NCI-H1092 treated with DMSO at 0.1 percent for 48 hours (cell line): ENCODE measurements at places on chromosomes 5 and 9.

GRCh38 chr5:58451732-58452565 is 7.9 kb downstream of the PLK2 start:
- no peak for DNase-seq

DNA sequence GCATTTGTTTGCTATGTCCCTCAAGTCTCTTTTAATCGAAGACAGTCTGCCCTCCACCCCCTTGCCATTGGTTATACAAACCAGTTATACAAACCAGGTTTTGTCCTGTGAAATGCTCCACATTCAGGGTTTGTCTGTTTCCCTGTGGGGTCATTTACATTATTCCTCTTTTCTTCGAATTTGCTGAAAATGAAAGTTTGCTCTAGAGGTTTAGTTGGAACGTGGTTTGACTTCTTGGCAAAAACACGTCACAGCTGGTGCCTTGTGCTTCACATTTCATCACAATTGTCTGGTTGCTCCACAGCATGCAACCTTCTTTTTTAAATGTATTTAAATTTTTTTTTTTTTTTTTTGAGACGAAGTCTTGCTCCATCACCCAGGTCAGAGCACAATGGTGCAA is 4.2 kb upstream of the HAVCR2 start:
- no peak for DNase-seq

DNA sequence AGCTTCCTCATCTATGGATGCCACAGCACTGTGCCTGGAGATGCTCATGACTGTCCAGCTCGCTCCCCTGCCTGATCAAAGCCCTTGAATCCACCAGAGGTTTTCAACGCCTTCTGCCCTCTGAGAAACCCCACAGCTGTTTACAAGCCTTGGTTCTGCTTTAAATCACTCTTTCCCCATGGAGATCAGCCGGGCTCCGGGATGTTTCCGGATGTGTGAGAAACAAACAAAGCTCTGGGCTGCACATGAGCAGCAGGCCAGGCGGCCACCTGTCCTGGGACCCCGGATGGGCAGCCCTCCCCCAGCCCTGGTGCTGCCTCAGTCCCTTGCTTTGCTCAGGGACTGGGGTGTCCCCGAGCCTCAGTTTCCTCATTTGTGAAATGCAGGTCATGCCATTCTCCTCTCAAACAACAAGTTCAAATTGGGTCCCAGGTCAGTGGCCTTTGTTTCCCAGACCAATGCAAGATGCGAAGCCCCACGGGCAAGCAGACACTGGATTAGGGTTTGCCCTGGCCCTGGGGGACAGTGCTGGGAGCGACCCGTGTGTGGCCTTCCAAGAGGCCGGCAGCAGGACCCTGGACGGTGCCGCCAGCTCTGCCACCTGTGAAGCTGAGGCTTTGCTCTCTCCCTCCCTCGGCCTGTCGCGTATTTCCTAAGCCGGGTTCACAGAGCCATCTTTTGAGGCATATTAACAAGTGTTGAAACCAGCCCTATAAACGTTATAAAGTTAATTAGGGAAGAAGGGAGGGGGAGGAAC is 42.4 kb upstream of the PHYKPL start:
- no peak for DNase-seq

DNA sequence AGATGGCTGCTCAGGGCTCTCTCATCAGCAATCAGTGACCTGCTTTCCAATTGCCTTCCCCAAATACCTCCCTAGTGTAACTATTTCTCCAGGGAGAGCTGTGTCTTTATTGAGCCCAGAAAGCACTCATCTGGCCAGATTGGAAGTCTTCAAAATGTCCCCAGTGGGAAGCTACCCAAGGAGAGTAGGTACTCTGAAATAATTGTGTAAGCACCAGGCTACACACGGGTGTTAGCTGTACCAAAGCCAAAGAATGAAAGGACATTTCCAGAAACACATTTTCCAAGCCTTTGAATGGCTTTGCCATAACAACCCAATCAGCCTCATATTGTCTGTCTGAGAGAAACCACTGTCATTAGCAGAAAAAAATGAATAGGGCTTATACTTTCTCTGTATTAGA is 318.8 kb downstream of the FAM170A start:
- no peak for DNase-seq

- no peak for DNase-seq
These were observed 78.4 kb downstream of the LRSAM1 start for GRCh38 chr9:127529671-127530070.

DNA sequence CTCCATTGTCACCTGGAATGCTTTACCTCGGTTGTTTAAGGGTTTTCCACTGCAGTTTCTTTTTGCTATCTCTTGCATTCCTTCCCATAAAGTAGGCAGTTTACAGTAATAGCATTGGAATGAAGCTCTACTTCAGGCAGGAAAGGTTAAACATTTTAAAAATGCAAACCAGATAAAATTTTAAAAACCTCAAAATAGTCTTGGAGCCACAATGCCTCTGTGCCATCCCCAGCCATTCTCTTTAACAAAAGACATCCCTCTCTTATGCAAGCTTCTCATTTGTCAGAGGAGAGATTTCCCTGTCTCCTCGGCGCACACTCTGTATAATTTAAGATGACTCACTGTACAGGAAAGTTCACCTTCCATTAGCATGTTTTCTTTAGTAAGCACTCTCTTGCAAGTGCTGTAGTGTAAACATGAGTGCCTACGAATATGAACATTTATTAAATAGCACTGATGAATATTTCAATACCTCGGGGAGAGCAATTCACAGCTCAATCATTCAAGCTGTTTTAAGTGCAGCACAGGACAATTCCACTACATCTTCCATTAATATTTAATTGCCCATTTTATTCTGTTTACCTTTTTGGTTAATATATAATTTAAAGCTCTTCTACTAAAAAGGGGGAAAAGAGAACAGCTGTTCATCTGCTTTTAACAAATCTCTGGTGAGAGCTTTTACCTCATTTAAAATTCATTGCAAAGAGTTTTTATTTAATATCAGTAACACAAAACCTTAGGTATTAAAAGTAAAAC is 343.6 kb downstream of the SPATA31D1 start:
- DNase-seq, result peak; percentile 40

DNA sequence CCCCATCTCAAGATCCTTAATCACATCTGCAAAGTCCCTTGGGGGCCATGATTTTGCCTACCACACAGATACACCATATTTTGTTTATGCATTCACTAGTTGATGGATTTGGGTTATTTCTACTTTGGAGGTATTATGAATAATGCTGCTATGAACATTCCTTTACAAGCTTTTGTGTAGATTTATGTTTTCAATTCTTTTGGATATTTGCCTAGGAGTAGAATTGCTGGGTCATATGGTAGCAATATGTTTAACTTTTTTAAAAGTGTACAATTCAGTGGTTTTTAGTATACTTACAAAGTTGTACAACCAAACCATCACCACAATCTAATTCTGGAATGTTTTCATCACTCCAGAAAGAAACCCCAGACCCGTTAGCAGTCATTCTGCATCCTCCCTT is 7.8 kb upstream of the ANP32B start:
- DNase-seq, result no peak

GRCh38 chr5:142069606-142070399 is 38.8 kb upstream of the NDFIP1 start:
- no peak for DNase-seq

GRCh38 chr5:57432876-57433275 is 49.7 kb downstream of the ACTBL2 start:
- no peak for DNase-seq

DNA sequence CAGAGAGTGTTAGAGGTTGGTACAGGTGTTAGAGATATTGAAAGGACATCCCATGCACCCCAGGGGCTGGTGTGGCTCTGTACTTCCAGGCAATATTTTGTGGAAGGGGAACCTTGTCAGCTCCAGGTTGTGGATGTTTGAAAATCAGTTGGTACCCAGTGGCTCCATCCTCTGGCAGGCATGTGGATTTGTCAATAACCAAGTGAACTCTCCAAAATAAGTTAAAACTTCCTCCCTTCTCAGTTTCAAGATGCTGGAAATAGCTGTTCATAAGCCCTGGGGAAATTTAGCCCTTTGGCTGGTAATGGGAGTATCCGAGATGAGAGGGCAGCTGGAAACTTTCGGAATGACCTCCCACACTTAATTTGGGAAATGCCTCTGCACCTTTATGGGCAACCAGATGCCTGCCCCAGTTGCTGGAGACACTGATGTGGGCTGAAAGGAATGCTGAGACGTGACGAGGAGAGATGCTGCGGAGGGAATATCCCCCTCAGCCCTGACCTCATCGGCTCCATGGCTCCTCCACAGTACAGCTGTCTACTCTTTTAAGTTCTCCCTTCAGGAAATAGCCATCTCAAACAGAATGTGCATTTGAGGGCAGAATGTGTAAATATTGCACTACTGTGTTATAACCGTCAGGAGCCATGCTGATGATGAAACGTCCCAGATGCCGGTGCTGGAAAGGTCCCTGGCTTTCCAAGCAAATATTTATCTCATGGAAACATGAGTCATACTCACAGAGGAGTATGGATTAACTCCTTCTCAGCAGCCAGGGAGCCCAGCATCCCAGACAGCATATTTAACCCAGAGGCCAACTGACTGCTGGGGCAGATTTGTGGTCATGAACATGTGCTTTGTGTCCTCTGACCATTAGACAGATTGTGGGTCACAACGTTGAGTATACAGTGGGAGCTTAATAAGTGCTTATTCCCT is 29.5 kb downstream of the TGFBI start:
- DNase-seq, result no peak

DNA sequence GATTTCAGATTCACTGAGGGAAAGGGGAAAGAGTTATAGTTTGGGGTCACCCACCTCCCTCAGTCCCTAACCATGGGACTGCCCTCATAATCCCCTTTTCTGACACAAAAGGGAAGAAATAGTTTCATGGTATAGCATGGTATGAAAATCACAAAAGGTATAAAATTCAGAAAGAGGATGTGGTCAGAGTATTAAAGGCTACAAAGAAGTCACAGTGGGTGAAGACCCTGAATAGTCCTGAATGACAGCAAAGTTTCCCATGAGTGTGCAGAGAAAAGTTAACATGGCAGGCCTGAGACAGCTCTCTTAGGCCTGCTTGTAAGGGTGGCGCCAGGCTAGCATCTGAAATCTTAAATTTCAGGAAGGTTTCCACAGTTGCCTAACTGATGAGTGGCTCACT is 290.6 kb upstream of the ZNF608 start:
- no peak for DNase-seq

DNA sequence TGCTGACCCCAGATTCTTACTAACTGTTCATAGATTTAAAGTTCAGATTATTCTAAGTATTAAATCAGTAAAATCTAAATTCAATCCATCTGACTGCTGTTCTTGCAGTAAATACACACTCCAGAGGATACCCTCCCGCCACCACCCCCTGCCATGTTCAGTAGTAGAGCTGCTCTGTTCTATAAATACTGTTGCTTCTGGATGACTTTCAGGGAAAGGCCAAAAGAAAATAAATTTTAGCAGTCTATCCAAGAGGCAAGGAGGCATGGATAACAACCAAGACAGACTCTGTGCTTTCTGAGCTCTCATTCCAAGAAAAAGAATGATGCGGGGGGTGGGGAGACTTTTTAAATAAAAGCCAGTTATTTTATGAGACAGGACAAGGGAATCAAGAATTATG is 115.1 kb downstream of the ADAMTS6 start:
- DNase-seq, result no peak

DNA sequence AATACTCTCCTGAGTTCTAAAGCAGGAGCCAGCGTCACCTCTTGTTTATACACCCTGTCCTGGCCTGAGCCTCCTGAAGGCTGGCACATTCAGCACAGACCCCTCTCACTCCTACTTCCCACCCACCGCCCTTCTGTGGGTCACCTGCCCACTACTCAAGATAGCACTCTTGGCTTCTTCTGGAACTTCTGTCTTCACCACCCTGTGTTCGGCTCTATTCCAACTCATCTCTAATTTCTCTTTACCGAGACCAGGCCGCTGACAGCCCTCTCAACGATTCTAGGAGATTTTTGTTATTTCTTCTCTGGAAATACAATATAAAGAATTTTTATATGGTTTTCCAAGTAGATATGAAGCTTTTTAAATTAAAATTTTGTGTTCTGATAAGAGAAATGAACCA is 57.4 kb downstream of the IRF1 start:
- DNase-seq, result no peak

- DNase-seq, result no peak
These were observed 155.3 kb upstream of the ANKRD55 start for GRCh38 chr5:56388229-56388985.

GRCh38 chr5:149937610-149938009 is 7.0 kb downstream of the PDE6A start:
- DNase-seq, result peak; percentile 85

- no peak for DNase-seq
These were observed 199.3 kb downstream of the PAX5 start for GRCh38 chr9:36834736-36835135.

DNA sequence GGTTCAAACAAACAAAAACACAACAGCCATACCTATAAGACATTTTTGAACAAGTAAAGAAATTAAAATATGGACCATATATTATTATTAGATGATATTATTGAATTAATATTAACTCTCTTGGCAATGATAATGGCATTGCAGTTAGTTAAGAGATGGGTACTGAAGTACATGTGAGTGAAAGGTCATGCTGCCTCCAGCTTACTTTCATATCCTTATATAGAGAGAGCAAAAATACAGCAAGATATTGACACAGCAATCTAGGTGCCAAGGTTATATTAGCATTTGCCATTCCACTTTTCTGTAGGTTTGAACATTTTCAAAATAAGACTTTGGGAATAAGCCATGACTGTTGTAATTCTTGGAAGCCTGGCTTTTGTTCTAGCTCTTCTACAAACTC is 6.1 kb downstream of the TNFSF8 start:
- DNase-seq, result no peak

DNA sequence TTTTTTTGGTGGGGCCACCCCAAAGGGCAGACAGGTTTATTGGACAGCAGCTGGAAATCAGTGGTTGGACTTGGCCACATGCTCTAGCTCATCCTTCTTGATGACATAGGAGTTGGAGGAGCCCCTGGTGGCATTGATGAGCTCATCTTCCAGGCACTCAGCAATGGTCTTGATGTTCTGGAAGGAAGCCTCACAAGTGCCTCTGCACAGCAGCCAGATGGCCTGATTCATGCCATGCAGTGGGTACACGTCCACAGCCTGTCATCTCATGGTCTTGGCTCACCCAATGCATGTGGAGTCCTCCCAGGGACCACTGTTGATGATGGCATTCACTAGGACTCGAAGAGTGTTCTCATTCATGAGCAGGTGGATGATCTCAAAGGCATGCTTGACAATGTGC is 11.3 kb upstream of the RCL1 start:
- DNase-seq, result no peak

DNA sequence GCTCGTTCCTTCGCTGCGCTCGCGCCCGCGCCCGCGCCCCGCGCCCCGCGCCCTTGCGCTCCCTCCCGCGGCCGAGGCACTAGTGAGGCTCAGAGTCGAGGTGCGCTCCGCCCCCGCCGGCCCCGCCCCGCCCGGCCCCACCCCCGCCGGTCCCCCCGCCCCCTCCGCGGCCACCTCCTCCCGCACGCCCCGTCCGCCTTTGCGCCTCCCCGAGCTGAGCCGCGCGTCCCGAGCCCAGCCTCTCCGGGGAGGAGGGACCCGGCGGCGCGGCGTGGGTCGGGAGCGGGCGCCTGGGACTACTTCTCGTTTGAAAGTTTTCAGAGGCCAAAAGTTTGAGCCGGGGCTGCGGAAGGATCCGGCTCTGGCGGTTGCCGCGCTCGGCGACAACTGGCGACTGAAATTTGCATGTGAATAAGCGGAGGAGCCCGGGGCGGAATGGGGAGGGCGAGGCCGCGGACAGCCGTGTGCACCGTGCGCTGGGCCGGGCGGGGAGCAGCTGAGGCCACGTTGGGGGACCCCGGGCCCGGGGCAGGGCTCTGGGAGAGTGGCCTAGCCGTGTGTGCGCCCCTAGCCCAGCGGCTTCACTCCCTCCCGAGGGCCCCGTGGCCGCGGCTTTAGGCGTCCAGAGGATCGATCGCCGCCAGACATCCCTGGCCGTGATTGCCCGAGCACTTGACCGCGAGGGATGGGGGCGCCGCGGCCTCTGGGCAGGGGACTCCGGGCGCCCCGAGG is at the start of gene NOTCH1:
Gene NOTCH1 (minus strand): TSS at position 84 of the 732 bp plus-strand sequence. CDS start 262 bp downstream, outside the sequence.
- DNase-seq, result no peak

GRCh38 chr9:130417602-130418001 is 27.2 kb upstream of the ASS1 start:
- no peak for DNase-seq
